ENCODE measurements at places on chromosomes 5 and 9. TPM values are rescaled to one million over a fixed set of nuclear protein-coding genes. Genes with fewer than 3 reads are reported as not detected.

The MARVELD2 gene
- total RNA-seq, result 13.7 TPM

GRCh38 chr5:150759334-150759583, 442 bp upstream of the DCTN4 start:
- DNase-seq, result no peak

- no peak for DNase-seq
Measured at GRCh38 chr5:97009212-97009898, 73.5 kb downstream of the LNPEP start.

DNA sequence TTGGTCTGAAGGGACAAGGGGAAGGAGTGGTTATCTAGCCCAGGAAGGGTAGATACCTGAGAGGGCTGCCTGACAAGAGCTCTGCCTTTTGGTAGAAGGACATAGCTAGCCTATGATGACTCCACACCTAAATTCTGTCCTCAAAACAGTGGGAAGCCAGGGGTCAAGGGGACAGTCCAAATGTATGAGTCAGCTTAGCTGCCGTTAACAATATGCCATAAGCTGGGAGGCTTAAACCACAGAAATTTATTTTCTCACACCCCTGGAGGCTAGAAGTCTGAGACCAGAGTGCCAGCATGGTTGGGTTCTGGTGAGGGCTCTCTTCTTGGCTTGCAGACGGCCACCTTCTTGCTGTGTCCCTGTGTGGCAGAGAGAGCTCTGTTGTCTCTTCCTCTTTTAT, 306.4 kb downstream of the NTRK2 start:
- DNase-seq, result no peak

DNA sequence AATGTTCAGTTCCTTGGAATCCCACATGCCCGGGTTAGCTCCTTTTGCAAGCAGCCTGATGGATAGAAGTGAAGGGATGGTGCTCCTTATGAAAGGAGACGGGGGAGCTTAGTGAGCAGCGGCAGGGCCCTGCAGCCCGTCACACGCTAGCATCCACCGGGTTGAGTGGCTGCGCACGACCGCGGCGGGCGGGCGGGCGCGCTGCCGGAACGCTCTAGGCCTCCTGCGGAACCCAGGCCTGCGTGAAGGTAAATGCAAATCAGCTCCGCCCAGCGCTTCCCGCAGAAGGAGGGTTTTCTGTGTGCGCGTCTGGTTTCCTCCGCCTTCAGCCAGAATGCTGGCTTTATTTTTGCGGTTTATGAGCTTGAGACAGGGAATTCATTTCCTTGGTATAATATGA, 19.8 kb downstream of the IL12B start:
- peak; percentile 72 for DNase-seq

GRCh38 chr9:129889941-129890717, 54.9 kb downstream of the USP20 start:
- DNase-seq, result peak; percentile 56

The LHFPL2 gene
- 21.1 TPM for total RNA-seq

DNA sequence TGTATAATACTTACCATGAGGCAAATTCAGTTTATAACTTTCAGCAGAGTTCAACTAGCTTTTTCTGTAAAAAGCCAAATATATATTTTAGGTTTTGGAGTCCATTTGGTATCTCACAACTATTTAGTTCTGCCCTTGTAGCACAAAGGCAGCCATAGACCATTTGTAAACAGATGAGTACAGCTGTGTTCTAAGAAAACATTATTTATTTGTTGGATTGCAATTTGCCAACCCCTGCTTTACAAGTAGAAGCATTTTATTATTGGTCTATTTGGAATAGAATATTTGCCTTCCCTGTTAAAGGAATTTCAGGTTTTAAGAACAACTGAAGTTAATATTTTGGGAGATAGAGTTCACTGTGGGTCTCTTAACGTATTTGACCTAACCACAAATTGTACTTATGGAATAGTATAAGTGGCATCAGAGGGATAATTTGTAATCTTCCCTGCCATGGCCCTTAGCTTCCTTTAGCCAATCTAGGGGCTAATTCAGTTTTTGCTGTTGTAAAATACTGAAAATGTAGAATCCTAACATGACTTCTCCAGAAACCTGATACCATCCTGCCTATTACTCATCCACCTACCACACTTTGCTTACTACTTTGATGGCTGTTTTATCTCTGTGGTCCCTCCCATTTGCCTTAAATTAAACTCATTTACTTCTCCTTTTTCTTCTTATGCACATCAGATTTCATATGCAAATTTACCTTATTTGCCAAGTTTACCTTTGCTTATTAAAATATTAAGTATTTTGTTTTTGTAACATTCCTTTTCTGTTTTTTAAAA, 109.2 kb downstream of the DMXL1 start:
- no peak for DNase-seq
